ENCODE measurements at places on chromosomes 1 and 21. TPM values are rescaled to one million over a fixed set of nuclear protein-coding genes. Genes with fewer than 3 reads are reported as not detected.

DNA sequence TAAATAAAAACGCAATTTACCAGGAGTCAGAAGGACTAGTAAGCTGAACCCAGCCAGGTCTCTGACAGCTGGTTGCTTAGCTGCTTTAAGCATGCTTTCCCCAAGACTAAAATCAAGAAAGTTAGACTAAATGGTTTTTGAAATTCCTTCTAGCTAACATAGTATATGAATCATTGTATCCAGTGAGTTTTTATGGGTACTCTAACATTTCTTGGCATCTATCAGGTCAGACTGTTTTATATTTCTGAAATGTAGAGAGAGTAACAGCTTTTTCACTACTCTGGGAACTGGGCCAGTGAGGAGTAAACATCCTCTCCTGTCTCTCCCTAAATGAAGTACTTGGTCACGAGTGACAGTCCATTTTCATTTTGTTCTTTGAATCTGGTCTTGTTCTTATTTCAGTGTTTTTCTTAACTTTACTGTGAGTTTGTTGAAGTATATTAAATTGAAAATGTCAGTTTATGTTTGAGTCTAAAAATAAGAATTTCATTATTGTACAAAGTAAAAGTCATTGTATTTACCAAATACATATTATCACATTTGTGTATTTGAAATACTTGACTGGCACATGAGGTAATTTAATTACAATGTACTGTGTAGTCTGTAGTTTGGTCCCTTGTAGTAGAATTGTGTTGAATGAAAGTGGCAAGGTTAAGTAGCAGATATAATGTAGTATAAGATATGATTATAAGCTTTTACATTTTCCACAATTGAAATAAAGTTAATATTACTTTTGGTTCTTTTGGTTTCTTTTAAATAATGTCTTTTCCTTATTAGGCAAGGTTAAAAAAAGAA is 47.6 kb downstream of the PKN2 start:
- DNase-seq: no peak

LRRC7 gene
- 0.91 TPM for total RNA-seq

GBP2 gene
- total RNA-seq: 279 TPM

USH2A gene
- not detected for total RNA-seq

TRIM58 gene
- 0.10 TPM for total RNA-seq

ST7L gene
- 11.4 TPM for total RNA-seq

DMRTA2 gene
- total RNA-seq: not detected

AMY2A gene
- not detected for total RNA-seq
